ENCODE measurements at places on chromosomes 3 and 15. TPM values are rescaled to one million over a fixed set of nuclear protein-coding genes. Genes with fewer than 3 reads are reported as not detected.

The BRPF1 gene
- 8.5 TPM for total RNA-seq

GRCh38 chr3:167467848-167468611, 5.8 kb downstream of the SERPINI2 start:
- no peak for DNase-seq

- DNase-seq: no peak
These were observed 7.7 kb downstream of the STARD5 start for GRCh38 chr15:81316267-81316666.

GRCh38 chr3:11998092-11998491, 6.1 kb upstream of the SYN2 start:
- DNase-seq: no peak

The SLC24A5 gene
- not detected for total RNA-seq

DNA sequence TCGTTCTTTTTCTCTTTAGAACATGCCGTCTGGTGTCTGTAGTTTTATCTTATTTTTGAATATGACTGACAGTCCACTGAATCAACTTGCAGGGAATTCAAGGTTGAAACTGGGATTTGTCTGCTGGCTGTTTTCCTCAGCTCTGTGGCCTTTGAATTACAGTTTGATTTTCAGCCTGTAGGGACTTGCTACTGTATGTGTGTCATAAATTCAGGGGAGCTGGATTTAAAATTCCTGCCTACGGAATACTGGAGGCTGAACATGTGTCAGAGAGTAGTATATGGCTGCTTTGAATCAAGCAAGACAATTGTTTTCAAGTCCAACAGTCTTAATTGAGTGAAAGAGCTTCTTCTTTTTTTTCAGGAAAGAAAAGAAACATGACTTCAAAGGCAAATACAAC, 33.9 kb downstream of the RARB start:
- no peak for DNase-seq

GRCh38 chr3:179005213-179005612, 66.4 kb downstream of the ZMAT3 start:
- DNase-seq: no peak

DNA sequence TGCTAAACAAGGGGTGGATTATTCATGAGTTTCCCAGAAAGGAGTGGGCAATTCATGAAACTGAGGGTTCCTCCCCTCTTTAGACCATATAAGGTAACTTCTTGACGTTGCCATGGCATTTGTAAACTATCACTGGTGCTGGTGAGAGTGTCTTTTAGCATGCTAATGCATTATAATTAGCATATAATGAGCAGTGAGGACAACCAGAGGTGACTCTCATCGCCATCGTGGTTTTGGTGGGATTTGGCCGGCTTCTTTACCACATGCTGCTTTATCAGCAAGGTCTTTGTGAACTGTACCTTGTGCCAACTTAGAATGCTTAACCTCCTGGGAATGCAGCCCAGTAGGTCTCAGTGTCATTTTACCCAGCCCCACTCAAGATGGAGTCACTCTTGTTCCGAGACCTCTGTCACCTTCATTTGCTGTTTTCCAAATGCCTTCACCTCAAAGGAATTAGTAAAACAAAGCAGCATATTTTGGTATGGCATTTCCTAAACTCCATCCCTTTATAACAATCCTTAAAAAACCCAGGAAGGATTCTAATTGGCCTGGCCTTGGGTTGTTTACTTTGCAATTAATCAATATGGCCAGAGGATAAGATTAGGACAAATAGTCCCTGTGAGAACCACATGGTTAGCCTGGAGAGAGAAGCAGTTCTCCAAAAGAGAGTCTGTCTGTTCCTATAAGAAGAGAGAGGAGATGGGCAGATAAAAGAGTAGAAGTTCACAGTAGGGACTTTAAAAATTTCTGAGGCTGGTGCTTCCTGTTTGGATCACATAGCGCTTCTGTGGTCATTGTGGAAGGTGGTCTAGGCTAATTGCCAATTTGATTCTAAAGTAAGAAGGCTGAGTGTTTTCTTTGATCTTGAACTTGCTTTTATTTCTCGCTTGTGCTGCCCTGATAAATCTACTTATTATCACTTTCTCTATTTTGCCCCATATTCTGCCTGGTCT, 155.2 kb upstream of the EOMES start:
- no peak for DNase-seq

- DNase-seq: no peak
These were observed 177.6 kb downstream of the GHSR start for GRCh38 chr3:172270557-172271166.

The KIF15 gene
- total RNA-seq: 0.82 TPM

DNA sequence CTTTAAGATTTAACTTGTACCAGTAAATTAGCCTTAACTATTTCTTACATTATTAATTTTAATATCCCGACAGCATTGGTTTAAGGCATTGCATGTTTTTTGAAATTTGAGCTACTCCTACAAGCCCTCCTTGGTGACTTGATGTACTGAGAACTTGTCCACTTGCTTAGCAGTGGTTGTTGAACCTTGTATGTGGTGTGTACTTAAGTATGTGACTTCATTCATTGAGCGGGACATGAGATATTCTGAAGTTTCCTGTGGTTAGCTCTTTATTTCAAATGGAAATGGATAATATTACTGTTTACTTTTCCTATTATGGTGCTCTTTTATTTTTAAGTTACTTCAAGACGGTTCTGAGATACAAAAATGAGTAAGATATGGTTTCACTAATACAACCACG, 3.6 kb upstream of the COL6A5 start:
- DNase-seq: no peak

DNA sequence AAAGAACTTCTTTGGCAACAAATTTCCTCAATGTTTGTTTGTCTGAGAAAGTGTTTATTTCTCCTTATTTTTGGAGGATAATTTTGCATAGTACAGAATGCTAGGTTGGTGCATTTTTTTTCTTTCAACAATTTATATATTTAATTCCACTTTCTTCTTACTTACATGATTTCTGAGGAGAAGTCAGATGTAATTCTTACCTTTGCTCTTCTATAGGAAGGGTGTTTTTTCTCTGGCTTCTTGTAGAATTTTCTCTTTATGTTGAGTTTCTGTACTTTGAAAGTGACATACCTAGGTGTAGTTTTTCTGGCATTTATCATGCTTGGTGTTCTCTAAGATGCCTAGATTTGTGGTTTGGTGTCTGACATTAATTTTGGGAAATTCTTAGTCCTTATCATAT, 34.8 kb upstream of the PCOLCE2 start:
- DNase-seq: no peak

DNA sequence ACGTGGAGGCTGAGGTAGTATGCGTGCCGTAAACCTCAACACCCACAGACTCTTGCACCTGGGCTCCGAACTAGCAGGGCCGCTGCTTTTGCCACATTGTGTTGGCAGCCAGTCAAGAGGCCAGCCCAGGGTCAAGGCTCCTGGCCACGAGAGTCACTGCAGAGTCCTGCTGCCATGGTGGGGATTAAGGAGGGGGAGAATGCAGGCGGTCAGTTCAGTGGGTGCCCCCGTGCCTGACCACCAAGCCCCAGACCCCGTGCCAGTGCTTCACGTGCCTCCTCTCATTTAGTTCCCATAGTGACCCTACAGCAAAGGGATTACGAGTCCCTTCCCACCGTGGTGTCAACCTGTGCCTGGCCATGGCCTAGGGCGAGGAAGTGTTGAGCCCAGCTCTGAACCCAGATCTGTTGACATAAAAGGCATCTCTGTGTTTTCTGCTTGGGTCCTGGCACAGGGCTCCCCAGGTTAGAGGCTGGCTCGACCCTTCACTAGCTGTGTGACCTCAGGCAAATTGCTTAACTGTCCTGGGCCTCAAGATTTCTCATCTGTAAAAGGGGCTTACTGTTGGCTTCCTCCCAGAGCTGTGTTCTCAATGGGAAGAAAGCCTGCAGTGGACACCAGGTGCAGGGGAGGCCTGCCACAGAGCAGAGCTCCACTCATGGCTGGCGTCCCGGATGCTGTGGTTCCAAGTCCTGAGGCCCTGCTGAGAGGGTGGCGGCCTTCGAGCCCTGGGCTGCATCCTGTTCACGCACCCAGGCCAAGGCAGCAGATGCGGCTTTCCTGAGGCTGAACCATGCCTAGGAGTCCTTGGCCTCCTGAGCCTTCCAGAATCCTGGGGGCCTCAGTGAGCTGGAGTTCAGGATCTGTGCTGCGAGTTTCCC, 32.8 kb downstream of the FBLN2 start:
- DNase-seq: no peak

The IFT57 gene
- total RNA-seq: 25.9 TPM

The GPR171 gene
- total RNA-seq: 0.31 TPM

The PLXND1 gene
- 42.0 TPM for total RNA-seq

DNA sequence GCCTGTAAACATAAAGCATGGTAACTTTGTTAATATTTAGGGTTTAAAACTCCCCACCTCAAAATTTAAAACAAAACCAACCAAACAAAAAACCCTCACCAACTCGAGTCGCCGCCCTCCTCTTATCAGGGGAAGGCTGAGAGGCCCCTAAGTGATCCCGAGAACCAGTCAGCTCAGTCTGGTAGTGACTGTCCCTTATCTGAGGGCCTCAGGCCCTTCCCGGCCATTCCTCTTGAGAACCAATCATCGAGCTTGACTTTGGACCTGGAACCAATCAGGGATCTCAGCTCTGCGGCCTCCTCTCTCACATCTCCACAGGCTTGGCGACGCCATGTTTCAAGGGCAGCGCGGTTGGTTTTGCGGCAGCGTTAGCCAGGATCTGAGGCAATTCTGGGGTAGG, at the start of gene TERB2:
Gene TERB2 (plus strand): TSS at position 300 of the 400 bp plus-strand sequence. CDS start 32 bp downstream, at position 332.
- no peak for DNase-seq

- DNase-seq: no peak
These were observed 85.7 kb downstream of the VGLL4 start for GRCh38 chr3:11558002-11558401.

DNA sequence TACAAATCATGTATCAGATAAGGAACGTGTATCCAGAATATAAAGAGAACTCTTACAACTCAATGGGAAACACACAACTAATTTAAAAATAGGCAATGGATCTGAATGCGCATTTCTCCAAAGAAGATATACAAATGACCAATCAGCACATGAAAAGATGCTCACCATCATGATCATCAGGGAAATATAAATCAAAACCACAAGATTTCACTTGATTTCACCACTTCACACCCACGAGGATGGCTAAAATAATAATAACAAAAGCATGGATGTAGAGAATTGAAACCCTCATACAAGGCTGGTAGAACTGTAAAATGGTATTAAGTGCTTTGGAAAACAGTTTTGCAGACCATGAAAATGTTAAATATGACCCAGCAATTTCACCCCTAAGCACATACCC, 26.7 kb upstream of the SLC12A8 start:
- DNase-seq: no peak

GRCh38 chr3:129756871-129757270, 136.6 kb downstream of the TMCC1 start:
- no peak for DNase-seq

DNA sequence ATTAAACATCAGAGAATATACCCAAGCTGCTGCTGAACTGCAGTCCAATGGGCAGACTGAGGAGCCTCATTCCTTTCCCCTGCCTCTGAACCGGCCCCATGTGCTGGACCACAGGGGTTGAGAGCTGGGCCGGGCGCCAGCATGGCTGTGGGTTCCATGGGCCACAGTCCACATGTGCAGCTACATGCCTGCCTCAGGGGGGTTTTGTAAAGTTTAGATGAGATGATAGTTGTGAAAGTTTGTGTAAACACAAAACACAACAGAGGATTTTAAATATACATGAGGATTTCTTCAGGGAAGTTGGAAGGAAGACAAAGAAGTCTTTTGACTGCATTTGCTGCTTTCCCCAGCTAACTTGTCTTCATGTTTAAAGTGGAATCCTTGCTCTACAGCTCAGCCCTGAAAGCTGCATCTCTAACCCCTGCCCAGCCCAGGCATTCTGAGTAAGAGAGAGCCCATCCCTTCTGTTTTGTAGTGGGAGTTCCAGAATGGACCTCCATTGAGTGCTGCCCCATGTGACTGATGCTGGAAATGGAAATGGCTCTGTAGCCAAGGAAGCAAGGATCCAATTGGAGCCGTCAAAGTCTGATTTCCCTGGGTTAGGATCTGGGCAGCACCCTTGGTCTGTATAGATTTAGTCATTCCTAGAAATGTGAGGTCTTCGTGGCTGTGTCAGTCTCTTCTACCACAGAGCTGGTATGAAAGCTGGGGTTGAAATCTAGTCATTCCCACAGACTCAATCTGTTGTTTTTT, 17.5 kb downstream of the SLC12A8 start:
- DNase-seq: no peak

- DNase-seq: no peak
These were observed 49.2 kb downstream of the RYK start for GRCh38 chr3:134201201-134202130.

GRCh38 chr3:86937306-86937791, 53.6 kb downstream of the VGLL3 start:
- DNase-seq: peak; percentile 47

DNA sequence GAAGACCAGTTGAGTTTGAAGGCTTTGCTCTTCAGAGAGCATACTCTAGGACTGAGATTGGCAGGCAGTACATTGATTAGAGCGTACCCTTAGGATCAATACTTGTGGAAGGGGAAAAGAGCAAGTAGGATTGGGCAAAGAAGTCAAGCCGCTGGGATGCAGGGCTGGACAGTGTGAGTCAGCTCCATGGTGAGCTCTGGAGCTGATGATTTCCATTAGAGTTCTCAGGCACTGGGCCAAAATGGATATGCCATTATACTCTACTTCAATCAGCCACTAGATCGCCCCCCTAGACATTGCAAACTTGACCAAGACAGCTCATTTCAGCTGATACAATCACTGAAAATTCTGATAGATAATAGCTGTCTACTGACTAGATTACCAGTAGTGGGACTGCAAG, 432.7 kb upstream of the ALCAM start:
- no peak for DNase-seq

GRCh38 chr15:72809329-72809728, 25.8 kb upstream of the ADPGK start:
- no peak for DNase-seq

The DNAH12 gene
- 0.09 TPM for total RNA-seq

DNA sequence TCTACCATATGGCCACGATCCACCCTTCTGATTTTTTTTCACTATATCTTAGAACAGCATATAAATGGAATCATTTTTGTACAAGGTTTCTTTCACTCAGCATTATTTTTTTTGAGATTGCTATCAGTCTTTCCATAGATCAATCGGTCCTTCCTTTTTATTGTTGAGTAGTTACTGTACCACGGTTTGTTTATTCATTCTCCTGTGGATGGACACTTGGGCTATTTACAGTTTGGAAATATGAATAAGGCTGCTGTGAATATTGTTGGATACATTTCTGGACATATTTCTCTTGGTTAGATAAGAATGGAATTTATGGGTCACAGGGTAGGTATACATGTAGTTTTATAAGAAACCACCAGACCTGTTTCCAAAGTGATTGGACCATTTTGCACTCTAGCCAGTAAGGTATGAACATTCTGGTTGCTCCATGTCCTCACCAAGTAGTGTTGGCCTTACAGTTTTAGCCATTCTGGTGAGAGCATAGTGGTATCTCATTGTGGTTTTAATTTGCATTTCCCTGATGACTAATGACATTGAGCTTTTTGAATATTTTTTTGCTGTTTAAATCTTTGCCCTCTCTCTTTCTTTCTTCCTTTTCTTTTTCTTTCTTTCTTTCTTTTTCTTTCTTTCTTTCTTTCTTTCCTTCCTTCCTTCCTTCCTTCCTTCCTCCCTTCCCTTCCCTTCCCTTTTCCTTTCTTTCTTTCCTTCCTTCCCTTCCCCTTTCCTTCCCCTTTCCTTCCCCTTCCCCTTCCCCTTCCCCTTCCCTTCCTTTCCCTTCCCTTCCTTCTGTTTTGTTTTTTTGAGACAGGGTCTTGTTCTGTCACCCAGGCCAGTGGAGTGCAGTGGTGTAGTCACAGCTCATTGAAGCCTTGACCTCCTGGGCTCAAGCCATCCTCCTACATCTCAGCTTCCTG, 49.2 kb downstream of the LRRK1 start:
- no peak for DNase-seq

- DNase-seq: no peak
These were observed 12.9 kb upstream of the DCBLD2 start for GRCh38 chr3:98914210-98915080.
